CD14-positive monocyte (primary cell): ENCODE measurements at places on chromosomes 3 and 15. TPM values are rescaled to one million over a fixed set of nuclear protein-coding genes. Genes with fewer than 3 reads are reported as not detected.
A peak's percentile ranks its signal among the peaks of the same experiment; 100 is the strongest.

Gene CHRD
- 0.01 and 0.03 TPM in 2 replicates for polyA plus RNA-seq

Gene PIGBOS1
- polyA plus RNA-seq = 17.1 and 29.4 TPM in 2 replicates

DNA sequence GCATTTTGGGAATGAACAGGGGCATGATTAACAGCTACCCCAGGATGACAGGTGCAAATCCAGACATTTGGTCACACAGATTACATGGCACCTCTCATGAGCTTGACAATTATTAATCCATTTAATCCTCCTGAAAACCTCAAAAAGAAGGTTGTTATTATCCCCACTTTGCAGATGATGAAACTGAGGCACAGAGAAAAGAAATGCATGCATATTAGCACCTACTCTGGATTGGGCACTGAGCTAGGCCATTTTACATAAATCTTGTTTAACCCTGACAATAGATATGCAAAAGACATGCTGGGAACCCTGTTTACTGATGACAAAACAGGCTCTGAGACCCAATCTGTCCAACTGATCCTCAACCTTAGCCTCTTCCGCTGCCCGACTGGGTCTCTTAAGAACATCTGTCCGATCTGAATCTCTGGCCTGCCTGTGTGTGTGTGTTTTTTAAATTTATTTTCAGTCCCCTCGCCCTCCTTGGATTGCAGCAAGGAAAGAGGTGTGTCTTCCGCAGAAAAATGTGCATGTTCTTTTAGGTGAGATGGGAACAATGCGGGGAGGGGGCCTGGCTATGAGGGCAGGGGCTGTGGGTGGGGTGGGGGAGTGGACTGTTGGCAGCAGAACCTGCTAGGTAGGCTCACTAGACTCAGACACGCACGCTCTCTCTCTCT lies 162.5 kb downstream of the WNT7A start:
- H3K27ac ChIP-seq = no peak overlapping the region
- no peak for DNase-seq
- no peaks in the 10 kb centered on the region for H3K27me3 ChIP-seq
- no peaks in the 10 kb centered on the region for H3K4me1 ChIP-seq

DNA sequence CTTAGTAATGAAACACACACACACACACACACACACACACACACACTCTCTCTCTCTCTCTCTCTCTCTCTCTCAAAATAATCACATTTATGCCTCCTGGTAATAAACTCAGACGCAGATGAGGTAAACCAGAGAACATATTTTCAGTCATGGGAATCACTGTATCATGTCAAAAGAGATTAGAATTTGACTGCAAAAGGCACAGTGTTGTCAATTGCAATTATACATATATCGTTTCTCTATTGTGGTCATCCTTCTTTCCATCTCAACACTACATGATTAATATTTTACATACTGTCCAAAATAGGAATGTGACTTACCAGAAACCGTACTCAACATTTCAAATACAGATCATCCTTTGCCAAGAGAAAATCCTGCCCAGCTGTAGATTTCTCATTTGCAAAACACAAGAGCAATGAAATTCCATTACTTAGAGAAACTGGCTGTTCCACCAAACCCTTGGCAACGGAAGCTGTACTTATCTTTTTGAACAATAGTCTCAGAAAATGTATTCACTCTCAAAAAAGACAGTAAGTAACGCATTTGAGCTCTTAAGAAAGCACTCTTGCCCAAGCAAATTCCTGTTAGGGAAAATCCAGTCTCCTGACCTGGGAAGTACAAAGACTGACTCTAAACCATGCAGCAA lies 24.3 kb downstream of the PDZRN3 start:
- no peak overlapping the region for H3K4me3 ChIP-seq
- no peak for DNase-seq

Gene GOLIM4
- 3.5 and 6.4 TPM in 2 replicates for polyA plus RNA-seq

- DNase-seq = peak; percentile 4
- H3K4me3 ChIP-seq = no peak overlapping the region
- H3K27ac ChIP-seq = no peak overlapping the region
- H3K27me3 ChIP-seq = no peaks in the 10 kb centered on the region
- peaks cover 3% of the 10 kb centered on the region for H3K36me3 ChIP-seq
Measured at GRCh38 chr3:122890077-122890719, 95.3 kb downstream of the SLC49A4 start.

DNA sequence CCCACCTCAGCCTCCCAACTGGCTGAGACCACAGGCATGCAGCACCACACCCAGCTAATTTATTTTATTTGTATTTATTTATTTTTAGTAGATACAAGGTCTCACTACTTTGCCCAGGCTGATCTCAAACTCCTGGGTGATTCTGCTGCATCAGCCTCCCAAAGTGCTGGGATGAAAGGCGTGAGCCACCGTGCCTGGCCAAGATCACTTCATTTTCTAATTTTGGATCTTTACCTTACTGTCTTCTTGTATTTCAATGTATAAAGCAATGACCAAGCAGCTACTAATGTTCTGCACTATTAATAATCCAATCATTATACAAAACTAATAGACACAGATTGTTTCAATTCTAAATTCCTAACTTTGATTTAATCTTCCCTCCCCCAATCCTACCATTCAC lies 56.2 kb downstream of the LRRFIP2 start:
- no peak overlapping the region for H3K27ac ChIP-seq
- no peaks in the 10 kb centered on the region for H3K27me3 ChIP-seq
- H3K4me3 ChIP-seq = no peak overlapping the region
- peaks cover 37% of the 10 kb centered on the region for H3K36me3 ChIP-seq
- no peak for DNase-seq

GRCh38 chr3:143699424-143699823 lies 148.8 kb downstream of the SLC9A9 start:
- no peaks in the 10 kb centered on the region for H3K36me3 ChIP-seq
- DNase-seq = no peak
- H3K27me3 ChIP-seq = no peaks in the 10 kb centered on the region
- no peaks in the 10 kb centered on the region for H3K4me1 ChIP-seq
- H3K4me3 ChIP-seq = no peak overlapping the region

Gene FBXL22
- polyA plus RNA-seq = 0.04 TPM in 1 of 2 replicates, not detected in the other

Gene CYP19A1
- polyA plus RNA-seq = not detected

GRCh38 chr3:111761309-111761795 lies 97.7 kb upstream of the PHLDB2 start:
- peak; percentile 64 for DNase-seq
- H3K4me3 ChIP-seq = no peak overlapping the region
- no peak overlapping the region for H3K27ac ChIP-seq
- no peaks in the 10 kb centered on the region for H3K4me1 ChIP-seq
- H3K36me3 ChIP-seq = no peaks in the 10 kb centered on the region
- H3K27me3 ChIP-seq = no peaks in the 10 kb centered on the region

- no peak overlapping the region for H3K27ac ChIP-seq
- no peak overlapping the region for H3K4me3 ChIP-seq
- no peak for DNase-seq
- no peaks in the 10 kb centered on the region for H3K4me1 ChIP-seq
Measured at GRCh38 chr3:58572013-58572633, 5.1 kb downstream of the FAM107A start.

Gene PTH1R
- not detected in 2 replicates for polyA plus RNA-seq

DNA sequence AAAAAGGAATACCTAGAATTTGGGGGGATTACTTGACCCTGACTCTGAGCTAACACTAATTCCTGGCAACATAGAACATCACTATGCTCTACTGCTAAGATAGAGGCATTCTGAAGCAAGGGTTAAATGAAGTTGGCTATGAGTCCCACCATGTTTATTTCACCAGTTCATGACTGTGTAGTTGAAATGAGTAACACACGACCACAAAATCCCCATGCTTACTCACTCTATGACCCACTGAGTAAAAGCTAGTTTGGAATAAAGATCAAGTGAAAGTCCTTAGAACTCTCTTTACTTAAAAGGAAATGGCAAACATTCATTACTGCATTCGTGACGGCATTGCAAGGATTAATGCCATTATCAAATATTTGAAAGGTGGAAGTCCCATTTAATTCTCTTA lies 47.4 kb downstream of the MRPL46 start:
- no peak for DNase-seq
- no peaks in the 10 kb centered on the region for H3K4me1 ChIP-seq
- no peak overlapping the region for H3K4me3 ChIP-seq
- H3K27ac ChIP-seq = no peak overlapping the region
- no peaks in the 10 kb centered on the region for H3K36me3 ChIP-seq

GRCh38 chr3:86800116-86800515 lies 190.8 kb downstream of the VGLL3 start:
- no peaks in the 10 kb centered on the region for H3K4me1 ChIP-seq
- H3K27me3 ChIP-seq = no peaks in the 10 kb centered on the region
- no peak for DNase-seq
- H3K4me3 ChIP-seq = no peak overlapping the region

DNA sequence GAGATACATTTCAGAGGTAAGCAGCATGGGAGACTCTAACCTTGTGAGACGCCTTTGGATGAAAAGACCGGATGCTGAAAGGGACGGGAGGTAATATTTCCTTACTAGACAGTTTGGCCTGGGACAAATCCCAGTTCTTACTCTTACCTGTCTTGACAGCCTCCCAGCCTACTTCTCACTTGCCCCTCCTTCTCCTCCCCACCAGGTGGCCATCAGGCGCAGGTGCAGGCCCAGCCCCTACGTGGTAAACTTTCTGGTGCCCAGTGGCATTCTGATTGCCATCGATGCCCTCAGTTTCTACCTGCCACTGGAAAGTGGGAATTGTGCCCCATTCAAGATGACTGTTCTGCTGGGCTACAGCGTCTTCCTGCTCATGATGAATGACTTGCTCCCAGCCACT lies 6.3 kb downstream of the HTR3D start:
- H3K36me3 ChIP-seq = no peaks in the 10 kb centered on the region
- no peak overlapping the region for H3K27ac ChIP-seq
- H3K4me1 ChIP-seq = no peaks in the 10 kb centered on the region
- no peak overlapping the region for H3K4me3 ChIP-seq
- no peaks in the 10 kb centered on the region for H3K27me3 ChIP-seq

Gene GOLGA6A
- polyA plus RNA-seq = 0.03 TPM in 1 of 2 replicates, not detected in the other

DNA sequence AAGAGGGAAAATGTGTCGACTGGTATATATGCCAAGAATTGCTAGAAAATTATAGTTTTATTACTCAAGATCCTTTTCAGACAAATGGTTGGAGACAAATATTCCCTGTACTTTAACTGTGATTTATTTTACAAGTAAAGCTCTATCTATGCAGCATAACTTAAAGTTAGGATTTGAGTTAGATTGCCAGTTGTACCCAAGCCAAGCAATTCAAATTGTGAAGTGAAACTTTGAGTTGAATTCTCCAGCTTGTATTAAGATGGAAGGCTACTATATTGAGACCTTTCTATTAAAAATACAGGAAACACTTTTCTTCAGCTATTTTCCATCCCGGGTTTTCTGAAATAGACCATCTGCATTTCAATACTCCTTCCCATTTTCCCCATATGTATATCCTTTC lies 333.1 kb upstream of the RBMS3 start:
- H3K36me3 ChIP-seq = no peaks in the 10 kb centered on the region
- no peaks in the 10 kb centered on the region for H3K27me3 ChIP-seq
- DNase-seq = no peak

- H3K4me3 ChIP-seq = no peak overlapping the region
- no peak overlapping the region for H3K27ac ChIP-seq
- peaks cover 6% of the 10 kb centered on the region for H3K36me3 ChIP-seq
- H3K27me3 ChIP-seq = no peaks in the 10 kb centered on the region
Measured at GRCh38 chr3:11514191-11514821, 129.4 kb downstream of the VGLL4 start.

DNA sequence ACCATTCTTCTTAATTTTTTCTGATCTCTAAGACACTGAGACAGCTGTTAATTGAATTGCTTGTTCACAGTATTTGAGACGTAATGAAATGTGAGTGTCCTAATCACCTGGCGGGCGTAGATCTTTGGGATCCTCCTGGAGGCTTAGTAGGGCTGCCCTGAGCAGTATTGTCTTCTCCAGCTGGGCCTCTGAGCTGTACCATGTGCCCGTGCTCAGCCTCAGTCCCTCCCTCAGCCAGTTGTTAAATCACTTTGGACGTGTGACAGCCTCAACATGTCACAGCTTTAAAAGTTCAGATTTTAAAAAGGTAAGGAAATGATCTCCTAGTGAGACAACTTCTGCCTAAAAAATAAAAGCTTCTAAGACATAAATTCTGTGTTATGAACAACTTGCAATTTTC lies 35.5 kb downstream of the IGF1R start:
- H3K4me1 ChIP-seq = peaks cover 18% of the 10 kb centered on the region
- no peak overlapping the region for H3K4me3 ChIP-seq
- DNase-seq = no peak
- no peaks in the 10 kb centered on the region for H3K36me3 ChIP-seq
- no peaks in the 10 kb centered on the region for H3K27me3 ChIP-seq

DNA sequence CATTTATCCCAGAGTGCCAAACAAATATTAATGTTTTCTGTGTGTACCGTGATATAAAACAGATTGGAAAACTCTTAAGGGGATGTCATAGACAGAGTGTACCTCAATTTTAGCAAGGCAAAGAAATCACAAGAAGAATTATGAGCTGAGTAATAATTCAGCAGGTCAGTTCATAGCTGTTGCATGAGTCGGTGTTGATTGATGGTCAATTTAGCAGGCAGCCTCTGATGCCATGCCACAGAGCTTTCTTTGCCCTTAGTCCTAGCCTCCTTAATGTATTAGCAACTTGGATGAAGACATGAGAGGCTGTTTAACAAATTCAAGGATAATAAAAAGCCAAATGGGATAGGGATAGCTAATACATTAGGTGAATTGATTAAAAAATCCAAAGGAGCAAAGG lies 6.8 kb downstream of the SLC35A5 start:
- no peak for DNase-seq
- peak overlapping the region; percentile 34 for H3K27ac ChIP-seq
- no peaks in the 10 kb centered on the region for H3K27me3 ChIP-seq

Gene GOLGA6L24
- polyA plus RNA-seq = not detected
